Epithelial cell of umbilical artery (primary cell): ENCODE measurements at places on chromosomes 4 and X. TPM values are rescaled to one million over a fixed set of nuclear protein-coding genes. Genes with fewer than 3 reads are reported as not detected.

Gene PAGE4
- not detected in 2 replicates for total RNA-seq

Gene CDX4
- total RNA-seq, result not detected in 2 replicates

Gene FAM184B
- total RNA-seq, result not detected in 2 replicates

Gene ZCCHC18
- 1.3 and 2.9 TPM in 2 replicates for total RNA-seq

Gene S100G
- total RNA-seq, result not detected in 2 replicates

Gene CXorf49
- total RNA-seq, result not detected in 2 replicates

Gene PDZD11
- 39.6 and 43.0 TPM in 2 replicates for total RNA-seq

Gene SLC6A14
- total RNA-seq, result not detected in 2 replicates

Gene LDB2
- 90.6 and 95.1 TPM in 2 replicates for total RNA-seq

Gene ZFP42
- total RNA-seq, result not detected in 2 replicates

Gene CXCL6
- total RNA-seq, result 0.65 and 6.4 TPM in 2 replicates

Gene EXOC1
- total RNA-seq, result 37.7 and 44.8 TPM in 2 replicates

Gene NALF2
- not detected in 2 replicates for total RNA-seq

Gene DUX4
- total RNA-seq, result not detected in 2 replicates

Gene GPRASP3
- total RNA-seq, result 4.9 and 11.6 TPM in 2 replicates

Gene TRIM75
- total RNA-seq, result not detected in 2 replicates

Gene TLR6
- 0.65 and 0.76 TPM in 2 replicates for total RNA-seq

Gene TLR10
- total RNA-seq, result not detected in 2 replicates

Gene PPEF2
- not detected in 2 replicates for total RNA-seq

Gene IRS4
- total RNA-seq, result not detected in 2 replicates

Gene UGT2B11
- total RNA-seq, result not detected in 2 replicates

Gene PABPC1L2B
- not detected in 2 replicates for total RNA-seq

Gene AIFM1
- total RNA-seq, result 27.6 and 35.3 TPM in 2 replicates

Gene STK32B
- 9.4 and 18.1 TPM in 2 replicates for total RNA-seq
